SK-N-SH (cell line): ENCODE measurements at places on chromosomes 12 and 14.

DNA sequence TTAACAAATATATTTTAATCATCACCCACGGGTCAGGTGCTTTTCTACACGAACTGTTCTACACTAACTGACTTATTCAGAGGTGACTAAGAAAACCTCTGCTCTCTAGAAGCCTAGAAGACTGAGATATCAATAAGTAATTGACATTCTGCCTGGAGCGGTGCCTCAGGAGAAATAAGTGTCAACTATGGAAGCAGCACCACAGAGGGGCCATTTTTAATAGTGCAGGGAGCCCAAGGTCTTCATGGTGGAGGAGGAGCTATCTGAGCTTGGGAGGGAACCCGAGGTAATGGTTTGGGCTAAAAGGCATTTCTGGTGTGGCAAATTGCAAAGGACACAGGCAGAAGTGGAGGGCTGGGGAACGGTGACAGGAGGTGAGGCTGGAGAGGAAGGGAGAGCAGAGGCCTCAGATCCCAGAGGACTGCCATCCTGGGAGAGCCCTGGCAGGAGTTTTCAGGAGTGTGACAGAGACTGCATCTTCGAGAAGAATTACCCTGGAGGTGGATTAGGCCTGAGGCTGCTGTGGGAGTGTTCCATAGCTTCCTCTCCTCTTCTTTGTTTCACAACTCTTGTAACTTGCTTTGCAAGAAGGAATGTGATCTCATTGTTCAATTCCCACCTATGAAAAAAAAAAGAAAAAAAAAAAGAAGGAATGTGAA is 123.1 kb downstream of the NPAS3 start:
- DNase-seq, result no peak

DNA sequence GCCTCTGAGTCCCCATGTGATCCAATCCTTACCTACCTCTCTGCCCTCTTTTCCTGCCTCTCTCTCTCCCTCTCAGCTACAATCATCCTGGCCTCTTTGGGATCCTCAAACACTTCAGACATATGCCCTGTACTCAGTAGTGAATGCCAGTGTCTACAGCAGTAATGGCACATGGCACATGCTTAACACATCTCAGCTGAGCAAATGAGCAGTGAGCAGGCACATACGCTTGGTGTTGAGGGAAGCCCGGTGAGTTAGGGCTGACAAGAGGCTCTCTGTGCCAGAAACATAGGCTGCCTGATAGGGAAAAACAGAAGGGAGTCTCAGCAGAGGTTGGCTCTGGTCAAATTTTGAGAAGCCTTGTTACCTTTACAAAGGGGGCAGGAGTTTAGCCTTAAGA is 409.1 kb downstream of the TMEM132D start:
- DNase-seq, result no peak

DNA sequence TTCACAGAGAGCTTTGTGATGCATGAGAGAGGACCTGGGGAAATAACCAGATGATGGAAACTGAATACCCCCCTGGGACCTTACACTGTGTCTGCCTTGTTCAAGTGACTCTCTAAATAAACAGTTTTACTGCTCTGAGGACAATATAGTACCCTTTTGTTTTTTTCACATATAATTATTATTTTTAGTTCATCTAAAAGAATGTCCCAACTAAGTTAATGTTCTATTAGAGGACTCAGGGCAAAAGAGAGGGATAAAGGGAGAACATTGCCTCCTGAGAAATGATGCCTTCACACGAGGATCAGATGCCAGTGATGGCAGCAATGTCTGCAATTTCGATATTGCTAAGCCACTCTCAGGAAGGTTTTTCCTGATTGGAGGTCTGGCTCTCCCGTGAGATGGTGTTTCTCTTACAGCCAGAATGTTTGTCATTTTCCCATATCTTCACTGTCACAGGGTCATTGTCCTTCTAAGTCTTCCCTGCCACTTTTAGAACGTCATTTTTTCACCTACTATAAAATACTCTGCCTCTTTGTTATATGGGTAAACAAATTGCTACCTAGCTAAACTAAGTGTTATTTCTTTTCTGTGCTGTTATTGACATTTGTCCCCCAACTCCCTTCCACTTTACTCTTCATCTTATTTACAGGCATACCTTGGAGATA is 201.6 kb downstream of the RAD51B start:
- DNase-seq, result no peak

DNA sequence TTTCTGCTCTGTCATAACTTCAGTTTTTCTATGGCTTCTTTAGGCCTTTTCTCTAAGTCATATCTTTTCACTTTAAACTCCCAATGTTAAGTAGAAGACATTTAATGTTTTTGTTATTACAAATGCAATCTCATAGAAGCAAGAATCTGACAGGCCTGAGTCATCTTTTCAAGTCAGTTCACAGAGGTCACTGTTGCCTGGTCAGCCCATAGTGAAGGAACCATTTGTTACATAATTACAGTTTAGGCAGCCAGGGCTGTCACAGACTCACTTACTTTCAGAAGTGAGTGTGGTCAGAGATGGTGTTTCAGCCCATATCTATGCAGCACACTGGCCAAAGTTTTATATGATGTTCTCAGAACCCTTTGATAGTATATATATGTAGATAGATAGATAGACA is 46.5 kb downstream of the CCER1 start:
- DNase-seq, result no peak

GRCh38 chr12:46209914-46210872 is 58.6 kb downstream of the SLC38A1 start:
- no peak for DNase-seq

DNA sequence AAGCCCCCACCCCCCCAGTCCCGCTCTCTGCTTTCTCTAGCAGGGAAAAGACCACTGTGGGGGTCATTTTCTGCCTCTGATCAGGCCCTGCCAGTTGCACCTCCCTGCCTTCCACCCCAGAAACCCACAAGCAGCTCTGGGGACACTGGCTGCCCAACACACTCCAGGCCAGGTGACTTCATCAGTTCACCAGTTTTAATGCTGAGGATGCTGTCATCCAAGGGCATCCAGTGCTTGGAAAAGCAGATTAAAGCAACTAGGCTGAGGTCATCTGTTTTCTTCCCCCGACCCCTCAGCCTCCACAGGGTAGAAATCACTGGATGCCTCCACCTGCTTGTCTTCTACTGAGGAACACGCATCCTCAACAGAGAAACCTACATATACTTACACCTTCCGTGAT is 282.4 kb downstream of the DPF3 start:
- DNase-seq, result no peak

DNA sequence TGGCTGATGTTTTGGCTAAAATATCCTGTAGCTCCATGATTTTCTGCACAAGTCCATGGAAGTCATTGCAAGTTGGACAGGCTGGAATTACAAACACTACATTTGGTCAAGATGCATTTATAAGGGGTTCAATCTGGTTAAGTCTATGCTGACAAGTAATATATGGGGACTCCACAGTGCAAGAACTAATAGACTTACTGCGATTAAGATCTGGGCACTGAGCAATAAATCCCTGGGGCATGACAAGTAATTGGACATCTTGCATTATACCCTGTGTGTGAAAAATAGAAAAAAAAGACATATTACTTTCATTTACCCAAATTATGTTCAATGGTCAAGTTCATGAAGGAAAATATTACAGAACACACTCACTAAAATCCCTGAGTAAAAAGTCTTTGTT is 99.1 kb downstream of the NELL2 start:
- peak; percentile 9 for DNase-seq

DNA sequence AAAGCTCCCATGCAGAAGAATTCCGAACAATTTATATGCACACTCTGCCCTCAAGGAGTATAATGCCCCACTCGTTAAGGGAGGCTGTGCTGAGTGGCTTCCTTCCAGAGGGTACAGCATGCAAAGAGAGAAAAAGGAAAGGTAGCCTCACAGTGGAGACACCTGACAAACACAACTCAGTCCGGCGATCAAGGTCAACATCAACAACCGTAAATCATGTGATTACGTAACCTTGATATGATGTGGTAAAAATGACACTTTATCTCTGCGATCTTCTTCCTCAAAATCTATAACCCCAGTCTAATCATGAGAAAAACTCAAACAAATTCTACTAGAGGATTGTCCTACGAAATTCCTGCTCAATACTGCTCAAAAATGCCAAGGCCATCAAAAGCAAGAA is 400.5 kb upstream of the CCDC196 start:
- DNase-seq, result no peak

GRCh38 chr14:93084866-93085857 is 30.6 kb downstream of the ITPK1 start:
- no peak for DNase-seq

- DNase-seq, result no peak
These were observed 144.6 kb upstream of the CDKN3 start for GRCh38 chr14:54252072-54252730.

GRCh38 chr14:30610787-30611343 is 11.3 kb upstream of the SCFD1 start:
- DNase-seq, result peak; percentile 27

- peak; percentile 70 for DNase-seq
These were observed 31.7 kb downstream of the RASAL1 start for GRCh38 chr12:113103756-113104450.

- DNase-seq, result no peak
These were observed 6.2 kb downstream of the RERG start for GRCh38 chr12:15214851-15215601.

DNA sequence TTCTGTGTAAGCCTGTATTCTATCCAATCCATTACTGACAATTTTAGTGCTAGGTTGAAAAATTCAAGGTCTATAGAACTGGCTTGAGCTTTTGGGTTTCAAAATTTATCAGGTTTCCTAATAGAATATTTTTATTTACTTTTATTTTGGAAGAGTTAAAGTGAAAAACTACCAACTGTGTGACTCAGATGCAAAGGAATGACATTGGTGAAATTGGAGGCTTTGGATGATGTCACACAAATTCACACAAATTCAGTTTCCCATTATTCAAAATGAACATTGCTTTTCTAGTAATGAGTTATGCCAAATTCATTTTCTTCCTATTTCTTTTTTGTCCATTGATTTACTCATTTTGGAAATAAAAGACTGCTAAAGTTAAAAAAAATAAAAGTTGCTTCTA is 186.9 kb downstream of the ALX1 start:
- DNase-seq, result no peak

DNA sequence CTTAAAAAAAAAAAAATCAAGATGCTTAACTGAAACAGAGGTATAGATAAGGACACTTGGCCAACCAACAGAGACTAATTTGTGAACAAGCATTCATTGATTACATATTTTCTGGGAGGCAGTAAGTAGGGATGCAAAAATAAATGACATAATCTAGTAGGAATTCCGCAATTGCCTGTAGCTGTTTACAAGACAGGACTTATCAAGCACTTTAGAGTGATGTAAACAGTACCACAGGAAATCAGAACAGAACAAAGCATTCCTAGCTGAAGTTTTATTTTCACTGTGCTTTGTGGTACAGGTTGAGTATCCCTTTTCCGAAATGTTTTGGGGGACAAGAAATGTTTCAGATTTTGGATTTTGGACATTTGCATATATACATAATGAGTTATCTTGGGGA is 68.2 kb upstream of the FGD4 start:
- no peak for DNase-seq

DNA sequence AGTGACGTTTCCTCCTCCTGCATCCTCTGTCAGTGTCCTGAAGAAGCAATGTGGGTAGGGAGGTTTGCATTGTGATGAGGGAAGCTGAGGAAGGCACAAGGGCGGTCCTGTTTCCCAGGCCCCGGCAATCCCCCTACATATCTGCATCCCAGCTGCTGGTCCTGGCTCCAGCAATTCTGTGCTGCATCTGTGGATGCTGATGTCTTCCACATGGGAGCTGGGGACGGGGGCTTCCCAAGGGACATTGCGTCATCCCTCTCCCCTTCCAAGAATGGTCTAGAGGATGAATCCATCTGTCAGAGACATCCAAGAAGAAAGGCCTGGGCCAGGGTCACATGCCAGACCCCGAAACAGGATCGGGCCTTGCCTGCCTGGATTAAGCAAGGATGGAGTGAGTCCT is 52.1 kb downstream of the TSPAN11 start:
- DNase-seq, result peak; percentile 57

DNA sequence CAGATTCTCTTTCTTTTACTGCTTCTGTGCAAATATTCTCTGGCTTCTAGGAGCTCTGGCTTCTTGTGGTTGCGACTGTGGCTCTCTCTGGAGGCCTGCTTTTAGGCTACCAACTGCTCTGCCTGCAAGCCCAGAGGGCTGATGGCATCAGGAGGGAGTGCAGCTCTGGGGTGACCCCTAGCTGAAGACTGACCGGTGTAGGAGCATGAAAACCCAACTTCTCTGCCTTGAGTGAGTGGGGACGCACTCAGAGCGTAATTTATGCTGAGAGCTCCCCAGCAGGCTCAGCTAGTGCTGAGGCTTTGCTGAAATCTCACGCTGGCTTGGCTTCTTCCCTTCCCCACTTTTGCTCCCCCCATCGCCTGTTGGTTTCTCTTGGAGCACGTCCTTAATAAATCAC is 29.9 kb upstream of the RBM19 start:
- no peak for DNase-seq

GRCh38 chr12:79115743-79116142 is 251.2 kb downstream of the SYT1 start:
- no peak for DNase-seq

- DNase-seq, result peak; percentile 94
These were observed 838 bp upstream of the ERBB3 start for GRCh38 chr12:56078931-56079722.

DNA sequence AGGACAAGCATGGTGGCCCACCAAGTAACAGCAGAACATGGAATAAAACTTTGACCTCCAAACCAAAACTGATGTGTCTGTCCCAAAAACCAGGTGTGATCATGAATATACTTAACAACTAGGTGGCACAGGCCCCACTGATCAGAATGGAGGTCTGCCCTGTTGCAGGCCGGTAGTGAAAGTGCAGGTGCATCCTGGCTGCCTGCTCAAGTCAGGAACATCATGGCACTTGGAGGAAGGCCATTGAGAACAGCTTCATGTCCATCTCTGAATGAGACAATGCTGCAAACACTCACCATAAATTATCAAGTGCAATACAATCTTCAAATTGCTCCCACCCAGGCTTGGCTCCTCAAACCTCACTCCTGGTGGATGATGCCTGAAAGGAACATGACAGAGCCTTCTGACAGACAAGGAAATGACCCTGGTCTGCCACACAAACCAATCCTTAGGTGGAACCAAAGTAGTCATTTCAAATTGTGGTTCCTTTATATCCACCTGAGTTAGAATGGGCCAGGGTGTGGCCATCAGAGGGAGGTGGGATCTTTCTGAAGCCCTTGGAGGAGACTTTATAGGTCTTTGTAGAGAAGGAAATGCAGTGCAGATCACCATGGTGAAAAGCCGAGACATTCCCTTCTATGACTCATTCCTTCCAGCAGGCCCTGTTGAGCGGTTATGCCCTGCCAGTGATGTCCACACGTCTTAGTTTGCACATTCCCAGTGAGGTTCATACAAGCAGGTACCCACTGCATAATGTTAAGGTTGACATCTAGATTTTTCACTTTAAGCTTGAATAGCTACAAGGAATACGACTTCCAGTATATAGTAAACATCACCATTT is 36.0 kb downstream of the EGLN3 start:
- DNase-seq, result no peak

DNA sequence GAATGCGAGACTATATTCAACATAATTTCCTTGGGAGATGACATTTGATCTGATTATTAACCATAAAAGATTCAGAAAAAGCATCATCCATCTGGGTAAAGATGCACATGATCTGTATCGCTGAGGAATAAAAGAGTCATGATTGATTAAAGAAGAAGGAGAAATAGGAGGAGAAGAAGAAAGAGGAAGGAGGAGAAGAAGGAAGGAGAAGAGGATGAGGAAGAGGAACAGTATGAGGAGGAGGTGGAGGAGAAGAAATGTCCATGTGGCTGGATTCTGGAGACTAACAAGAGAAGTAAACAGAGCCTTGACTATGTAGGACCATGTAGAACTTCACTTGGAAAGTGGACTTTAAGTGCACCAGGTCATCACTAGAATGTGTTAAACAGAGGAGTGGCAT is 947.4 kb downstream of the LRFN5 start:
- DNase-seq, result no peak
